Substantia nigra (tissue), 51 donors: ENCODE measurements at places on chromosomes 11 and 22.

DNA sequence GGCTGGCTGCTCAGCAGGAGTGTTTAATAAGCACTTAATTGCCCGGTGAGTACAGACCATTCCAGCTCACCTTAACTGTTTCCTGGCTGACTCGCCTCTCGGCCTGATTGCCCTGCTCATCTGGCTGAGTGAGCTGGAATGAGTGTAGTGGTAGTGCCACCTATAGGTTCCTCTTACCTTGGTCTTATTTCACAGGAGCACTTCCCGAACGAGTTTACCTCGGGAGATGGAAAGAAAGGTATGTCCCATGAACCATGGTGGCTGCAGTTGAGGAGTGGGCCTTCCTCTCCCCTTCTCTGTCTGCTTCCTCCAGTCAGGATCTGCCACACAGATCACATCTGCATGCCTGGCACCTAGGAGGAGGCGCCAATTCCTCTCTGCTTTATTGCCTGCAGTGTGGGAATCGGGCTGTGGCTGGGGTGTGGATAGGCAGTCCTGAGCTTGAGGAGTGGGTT lies 26.7 kb downstream of the UPB1 start:
- no peak for DNase-seq

DNA sequence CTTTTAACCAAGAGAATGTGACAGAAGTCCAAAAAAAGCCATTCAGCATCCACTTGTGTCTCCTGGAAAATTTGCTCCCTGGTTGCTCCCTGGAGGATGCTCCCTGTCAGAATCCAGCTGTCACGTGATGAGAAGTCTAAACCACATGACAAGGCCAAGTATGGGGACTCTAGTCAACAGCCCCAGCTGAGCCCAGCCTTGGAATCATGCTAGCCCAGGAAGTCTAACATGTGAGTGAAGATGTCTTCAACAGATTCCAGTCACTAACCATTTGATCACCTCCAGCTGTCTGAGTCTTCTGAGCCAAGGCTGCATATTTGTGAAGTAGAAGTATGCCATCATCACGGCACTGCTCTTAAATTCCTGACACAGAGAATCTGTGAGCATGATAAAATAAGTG lies 4.2 kb downstream of the OR56B4 start:
- DNase-seq, result no peak

DNA sequence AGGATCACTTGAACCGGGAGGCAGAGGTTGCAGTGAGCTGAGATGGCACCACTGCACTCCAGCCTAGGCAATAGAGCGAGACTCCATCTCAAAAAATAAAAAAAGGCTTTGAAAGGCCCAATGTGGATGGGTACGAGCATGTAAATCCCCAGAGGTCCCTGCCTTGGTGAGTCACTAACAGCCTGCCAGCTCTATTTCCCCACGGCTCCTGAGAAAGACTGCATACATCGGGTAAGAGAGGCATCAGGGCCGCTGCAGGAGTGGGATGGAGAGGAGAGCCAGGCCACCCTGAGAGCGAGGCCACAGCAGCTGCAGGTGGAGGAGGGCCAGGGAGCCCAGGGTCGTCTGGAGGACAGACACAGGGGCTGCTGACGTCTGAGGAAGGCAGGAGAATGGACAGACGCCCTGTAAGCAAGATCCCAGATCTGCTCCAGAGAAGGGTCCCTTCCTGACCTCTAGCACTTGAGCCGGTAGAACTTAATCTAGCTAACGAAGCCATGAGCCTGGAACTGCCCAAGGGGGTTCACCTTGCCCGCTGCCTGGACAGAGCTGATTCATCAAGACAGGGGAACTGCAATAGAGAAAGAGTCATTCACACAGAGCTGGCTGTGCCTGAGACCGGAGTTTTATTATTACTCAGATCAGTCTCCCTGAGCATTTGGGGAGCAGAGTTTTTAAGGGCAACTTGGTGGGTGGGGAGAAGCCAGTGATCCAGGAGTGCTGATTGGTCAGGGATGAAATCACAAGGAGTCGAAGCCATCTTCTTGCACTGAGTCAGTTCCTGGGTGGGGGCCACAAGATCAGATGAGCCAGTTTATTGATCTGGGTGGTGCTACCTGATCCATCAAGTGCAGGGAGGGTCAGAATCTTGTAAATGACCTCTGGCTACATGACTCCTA lies 5.1 kb upstream of the KRTAP5-9 start:
- no peak for DNase-seq

- DNase-seq, result no peak
Observed at GRCh38 chr11:65500387-65501185, 1.7 kb downstream of the MALAT1 start.

DNA sequence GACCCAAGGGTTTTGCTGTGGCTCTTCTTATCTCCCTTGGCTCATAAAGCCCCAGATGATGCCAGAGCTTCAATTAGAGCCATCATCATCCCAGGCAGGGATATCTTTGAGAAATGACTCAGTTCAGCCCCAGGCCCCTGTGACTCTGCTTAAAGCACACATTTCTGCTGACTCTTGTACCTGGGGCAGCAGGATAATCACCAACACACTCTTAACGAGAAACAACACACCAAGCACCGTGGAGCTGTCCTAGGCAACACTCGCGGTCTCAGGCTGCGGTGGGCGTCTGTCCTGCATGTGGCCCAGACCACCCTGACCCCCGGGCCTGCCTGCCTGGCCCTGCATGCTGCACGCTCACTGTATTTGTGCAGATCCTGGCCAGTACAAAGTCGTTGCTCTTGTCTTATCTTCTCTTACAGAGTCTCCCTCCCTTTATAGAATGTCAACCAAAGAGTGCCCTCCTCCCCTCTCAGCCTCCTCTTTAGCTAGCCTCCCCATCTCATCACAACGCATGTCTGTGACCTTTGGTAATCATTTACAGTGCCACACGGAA lies 114.2 kb upstream of the PARVA start:
- DNase-seq, result no peak

- no peak for DNase-seq
Observed at GRCh38 chr11:124415356-124415923, 9.2 kb downstream of the OR8B4 start.

DNA sequence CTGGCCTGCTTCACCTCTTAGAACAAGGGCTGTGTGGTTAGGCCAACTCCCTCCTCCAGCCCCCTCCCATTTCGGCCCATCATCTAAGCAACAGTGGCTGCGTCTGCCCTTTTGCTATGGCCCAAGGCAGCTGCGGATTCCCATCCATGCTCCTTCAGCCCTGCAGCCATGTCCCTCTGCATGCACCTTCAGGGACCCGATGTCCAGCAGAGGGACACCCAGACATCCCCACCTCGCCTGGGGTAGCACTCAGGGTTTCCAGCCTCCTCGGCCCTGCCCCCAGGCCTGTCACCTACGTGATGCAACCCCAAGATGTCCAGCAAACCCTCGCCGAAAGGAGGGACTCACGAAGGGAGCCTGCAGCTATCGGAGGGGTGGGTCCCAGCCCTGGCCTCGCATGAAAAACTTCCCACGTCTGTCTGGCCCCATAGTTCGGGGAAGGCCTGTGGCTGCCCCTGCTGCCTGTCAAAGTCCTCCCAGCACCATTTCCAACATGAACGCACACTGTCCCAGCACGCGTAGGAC lies 194.4 kb downstream of the CTTN start:
- no peak for DNase-seq

GRCh38 chr22:19715188-19715930 lies 1.1 kb downstream of the SEPTIN5 start:
- no peak for DNase-seq

GRCh38 chr11:69834251-69834650 lies 15.0 kb upstream of the FGF3 start:
- no peak for DNase-seq

DNA sequence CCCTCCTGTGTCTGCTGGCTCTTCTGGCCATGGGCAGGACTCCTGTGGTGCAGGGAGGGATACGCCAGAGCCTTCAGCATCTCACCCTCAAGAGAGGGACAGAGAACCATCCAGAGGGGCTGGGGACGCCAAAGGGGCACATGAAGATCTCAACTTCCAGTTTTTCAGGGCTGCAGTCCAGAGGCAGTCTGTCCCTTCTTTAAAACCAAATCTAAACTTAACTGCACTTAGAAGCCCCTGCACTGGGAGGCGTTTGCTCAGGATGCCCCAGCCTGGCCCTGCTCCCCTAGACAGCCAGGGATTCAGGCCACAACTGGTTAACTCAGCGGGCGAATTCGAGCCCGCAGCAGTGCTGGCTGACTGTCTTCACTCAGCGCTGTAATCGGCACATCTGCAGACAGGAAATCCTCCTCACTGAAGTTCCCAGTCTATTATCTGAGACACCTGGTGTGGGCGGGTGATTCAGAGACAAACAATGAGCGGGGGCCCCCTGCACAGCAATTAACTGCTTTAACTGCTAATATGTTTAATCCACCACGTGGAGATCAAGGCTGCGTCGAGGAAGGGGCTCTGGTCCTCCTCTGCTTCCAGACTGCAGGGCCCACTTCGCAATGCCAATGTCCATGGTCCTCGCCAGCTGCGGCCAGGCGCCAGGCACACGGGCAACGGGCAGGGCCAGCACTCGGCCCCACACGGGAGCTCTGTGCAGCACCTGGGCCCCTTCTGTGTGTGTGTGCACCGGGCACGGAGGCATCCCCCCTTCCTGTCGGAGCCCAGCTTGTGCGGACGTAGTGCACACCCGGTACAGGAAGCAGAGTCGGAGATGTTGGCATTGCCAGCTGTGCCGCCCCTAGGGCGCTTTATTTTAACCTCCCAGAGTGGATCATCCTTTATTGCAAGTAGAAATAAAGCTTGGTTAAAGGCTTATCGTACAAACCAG lies 36.9 kb upstream of the GNB1L start:
- no peak for DNase-seq

DNA sequence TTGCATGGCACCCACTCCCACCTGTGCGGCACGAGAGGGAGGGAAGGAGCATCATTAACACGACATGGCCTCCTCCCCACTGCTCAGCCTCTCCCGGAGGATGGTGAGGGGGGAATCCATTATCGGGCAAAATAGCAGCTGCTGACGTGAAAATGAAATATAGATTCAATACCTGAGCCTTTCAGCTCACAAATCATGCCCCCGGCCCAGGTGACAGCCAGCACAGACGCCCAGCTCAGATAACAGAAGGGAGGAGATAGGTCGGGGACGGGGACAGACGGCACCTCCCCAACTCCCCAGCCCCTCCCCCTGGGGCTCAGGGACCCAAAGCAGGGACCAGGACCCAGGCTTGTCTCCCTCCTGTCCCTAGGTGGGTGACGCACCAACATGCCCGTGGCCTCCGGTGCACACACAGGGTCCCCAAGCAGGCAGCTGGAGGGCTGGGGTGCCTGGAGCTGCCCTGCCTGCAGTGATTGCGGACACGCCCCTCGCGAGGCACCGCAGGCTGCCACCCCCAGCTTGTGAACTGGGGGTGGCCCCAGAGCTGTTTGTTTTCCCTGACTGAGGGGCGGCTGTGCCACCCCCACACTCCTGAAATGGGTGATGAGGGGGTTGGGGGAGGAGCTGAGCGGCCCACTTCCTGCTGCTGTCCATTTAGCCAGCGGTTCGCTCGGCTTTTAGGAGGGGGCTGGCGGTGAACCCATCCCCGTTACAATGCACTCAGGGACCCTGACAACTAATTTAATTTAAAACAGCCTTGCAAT lies 31.7 kb downstream of the FLRT1 start:
- DNase-seq, result no peak

DNA sequence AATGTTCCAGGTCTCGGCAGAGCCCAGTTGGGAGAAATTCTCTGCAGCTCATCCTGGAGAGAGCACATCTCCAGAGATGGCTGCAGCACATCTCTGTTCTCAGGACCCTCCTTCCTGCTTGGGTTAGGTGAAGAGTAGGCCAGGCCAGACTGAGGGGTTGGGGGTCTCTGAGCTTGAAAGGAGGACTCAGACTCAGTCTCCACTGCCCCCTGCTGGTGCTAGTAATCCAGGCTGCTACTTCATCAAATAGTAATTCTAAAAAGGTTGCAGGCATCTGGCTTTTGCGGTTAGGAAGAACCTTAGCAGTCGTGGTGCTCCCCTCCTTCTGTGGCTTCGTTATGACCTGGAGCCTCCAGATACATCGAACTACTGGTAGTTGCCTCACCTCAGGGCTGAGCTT lies 9.7 kb downstream of the TUB start:
- no peak for DNase-seq

GRCh38 chr22:27150544-27150941 lies 493.2 kb downstream of the MIAT start:
- DNase-seq, result no peak

- DNase-seq, result no peak
Observed at GRCh38 chr11:100808904-100809491, 121.9 kb downstream of the ARHGAP42 start.

DNA sequence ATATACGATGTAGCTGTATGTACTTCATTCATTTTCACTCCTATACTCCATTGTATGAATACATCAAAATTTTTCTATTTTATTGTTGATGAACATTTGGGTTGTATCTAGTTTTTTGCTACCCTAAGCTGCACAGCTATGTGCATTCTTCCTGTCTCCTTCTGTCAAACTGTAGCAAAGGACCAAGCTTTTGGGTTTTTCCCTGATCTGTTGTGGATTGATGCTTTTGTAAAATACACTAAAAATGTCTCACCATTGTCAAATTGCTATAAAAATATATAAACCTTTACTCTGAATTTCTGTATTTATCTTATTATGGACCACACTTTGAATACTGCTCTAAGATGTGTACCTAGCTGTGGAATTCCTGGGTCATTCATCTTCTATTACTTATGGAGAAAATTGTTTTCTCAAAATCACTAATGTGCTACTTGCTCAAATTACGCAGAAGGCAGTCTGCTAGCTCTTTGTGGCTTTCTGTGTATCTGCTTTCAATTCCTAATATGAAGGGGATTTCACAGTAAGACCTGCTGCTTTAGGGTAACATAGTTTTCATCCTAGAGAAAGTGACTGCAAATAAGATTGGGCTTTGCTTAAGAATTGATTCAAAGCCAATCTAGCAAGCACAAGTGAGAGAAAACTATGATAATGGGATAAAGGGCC lies 123.4 kb downstream of the CYP2R1 start:
- no peak for DNase-seq

DNA sequence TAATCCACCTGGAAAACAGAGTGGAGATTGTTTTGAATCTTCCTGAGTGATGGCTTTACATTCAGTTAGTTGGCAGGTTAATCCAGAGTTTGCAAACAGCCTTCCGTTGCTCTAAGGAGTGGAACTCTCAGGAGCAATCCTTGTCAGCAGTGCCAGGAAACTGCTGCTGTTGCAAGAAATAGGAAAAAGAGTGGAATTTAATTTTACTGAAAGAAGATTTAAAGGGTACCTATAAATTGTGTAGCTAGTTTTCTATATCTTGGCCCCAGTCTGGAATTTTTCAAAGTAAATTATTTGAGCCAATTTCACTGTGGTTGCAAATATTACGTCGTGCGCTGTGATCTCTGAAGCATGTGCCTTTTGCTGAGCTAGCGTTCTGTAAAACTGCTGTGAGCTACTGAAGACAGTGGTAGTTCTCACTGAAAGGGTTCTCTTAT lies 55.5 kb upstream of the SLC5A12 start:
- no peak for DNase-seq

DNA sequence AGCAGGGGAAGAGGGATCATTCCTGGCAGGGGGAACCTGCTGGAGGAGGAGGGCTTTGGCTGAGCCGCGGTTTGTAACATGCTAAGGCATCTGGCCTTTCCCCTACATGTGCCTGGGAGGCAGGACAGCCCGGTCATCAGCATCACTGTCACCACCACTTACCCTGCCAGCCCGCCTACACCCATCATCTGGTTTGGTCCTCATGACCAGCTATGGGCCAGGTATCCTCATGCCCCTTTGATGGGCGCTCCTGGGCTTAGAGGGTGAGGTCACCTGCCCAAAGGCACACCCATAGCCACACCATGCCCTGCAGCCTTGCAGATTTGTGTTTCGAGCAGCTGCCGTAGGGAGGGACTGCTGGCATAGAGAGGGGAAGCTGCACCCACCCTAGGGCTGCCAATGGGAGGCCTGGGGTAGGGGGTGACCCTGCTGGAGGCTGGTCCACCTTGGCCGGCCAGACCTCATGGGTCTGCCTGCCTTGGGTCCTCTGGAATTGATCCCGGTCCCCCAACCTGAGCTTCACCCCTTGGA lies 2.6 kb downstream of the MRGPRF start:
- DNase-seq, result no peak
